ENCODE measurements at places on chromosomes 11 and 22.
A peak's percentile ranks its signal among the peaks of the same experiment; 100 is the strongest.

GRCh38 chr22:38276166-38276565, 3.4 kb upstream of the TMEM184B start:
- DNase-seq: no peak

- no peak for DNase-seq
Measured at GRCh38 chr22:47631571-47632102, 869.2 kb downstream of the TBC1D22A start.

DNA sequence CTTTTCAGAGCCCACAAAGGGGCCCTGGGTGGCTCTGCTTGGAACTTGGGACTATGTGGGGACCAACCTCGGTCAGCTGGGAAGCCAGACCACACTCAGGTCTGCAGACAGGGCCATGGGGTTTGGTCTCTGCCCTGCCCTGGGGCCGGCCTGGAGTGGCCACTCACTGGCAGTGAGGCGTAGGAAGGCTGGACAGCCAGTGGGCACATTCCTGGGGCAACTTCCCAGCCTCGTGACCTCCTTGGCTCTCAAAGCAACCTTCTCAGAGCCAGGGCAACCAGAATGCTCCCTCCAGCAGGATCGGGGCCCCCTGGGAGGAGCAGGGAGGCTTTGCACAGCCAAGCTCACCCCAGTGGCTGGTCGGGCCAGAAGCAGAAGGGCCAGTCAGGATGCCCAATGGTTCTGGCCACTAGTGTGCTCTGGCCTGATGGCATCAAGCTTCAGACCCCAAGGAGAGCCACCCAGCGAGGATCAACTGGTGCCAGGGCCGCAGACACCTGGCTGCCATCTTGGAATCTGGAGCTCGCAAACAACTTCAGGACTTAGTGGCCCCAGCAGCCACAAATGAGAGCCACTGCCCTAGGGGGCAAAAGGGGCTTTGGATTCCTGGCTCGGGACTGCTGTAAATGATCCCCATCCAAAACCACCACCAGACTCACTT, 87.1 kb downstream of the MYEOV start:
- DNase-seq: no peak

DNA sequence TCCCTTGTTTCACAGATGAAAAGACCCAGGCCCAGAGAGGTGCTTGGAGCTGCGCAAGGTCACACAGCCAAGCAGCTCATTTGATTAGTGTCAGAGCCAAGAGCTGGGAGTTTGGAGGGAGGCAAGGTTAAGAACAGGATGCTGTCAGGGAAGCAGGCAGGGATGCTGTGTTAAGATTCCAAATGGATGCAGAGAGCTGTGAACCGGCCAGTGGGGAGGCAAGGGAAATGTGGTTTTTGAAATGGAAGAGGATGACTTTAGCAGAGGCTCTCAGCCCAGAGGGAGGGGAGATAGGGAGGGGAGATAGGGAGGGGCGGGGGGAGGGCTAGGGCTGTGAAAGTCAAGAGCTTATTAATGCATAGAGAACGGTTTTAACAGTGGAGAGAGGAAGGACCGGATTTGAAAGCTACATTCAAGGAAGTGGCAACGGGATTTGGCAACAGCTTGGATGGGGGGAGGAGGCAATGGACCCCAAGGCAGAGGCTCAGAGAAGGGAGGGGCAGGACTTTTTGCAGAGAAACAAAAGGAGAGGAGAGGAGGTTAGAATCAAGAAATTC, 13.0 kb downstream of the RTN4RL2 start:
- DNase-seq: no peak

DNA sequence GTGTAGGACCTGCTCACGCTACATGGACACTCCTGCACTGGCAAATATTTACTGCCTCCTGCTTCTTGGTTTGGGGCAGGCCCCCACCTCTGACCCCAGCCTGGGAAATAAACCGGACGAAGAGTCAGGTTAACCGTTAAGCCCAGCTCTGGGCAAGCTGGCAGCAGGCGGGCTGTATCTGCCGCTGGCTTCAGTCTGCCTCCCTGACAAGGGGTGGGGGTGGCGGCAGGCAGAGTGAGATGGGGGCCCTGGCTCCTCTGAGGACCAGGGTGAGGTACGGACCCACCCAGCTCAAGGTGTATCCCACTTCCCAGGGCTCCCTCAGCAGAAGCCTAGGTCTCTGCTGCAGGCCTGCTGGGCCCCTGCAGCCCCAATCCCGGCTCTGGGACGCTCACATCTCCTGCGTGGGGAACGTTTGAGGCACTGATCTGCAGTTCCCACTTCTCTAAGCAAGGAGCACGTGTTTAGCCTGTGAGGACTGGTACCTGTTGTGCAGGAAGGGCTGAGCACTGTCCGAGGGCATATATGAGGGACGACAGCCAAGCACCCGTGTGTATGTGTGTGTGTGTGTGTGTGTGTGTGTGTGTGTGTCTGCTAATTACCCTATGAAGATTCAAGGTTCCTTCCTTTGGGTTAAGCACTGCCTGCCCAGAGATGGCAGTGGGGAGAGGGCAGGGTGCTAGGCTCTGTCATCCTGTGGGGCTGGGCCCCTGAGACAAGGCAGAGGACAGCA, 1.1 kb upstream of the LRRC75B start:
- DNase-seq: no peak

DNA sequence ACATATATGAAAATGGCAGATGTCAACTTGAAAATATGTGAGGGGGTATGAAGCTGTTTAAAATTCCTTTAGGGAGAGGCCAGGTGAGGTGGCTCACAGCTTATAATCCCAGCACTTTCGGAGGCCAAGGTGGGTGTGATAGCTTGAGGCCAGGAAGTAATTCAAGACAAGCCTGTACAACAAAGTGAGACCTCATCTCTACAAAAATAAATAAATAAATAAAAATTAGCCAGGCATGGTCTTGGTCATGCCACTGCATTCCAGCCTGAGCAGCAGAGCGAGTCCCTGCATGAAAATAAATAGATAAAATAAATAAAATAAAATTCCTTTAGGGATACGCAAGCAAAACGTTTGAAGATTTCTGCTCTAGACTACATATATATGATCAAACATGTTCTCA, 38.1 kb upstream of the FAM181B start:
- no peak for DNase-seq

GRCh38 chr11:38796281-38796680, 2198.2 kb upstream of the RAG2 start:
- no peak for DNase-seq

- DNase-seq: no peak
Measured at GRCh38 chr11:66003291-66003690, 988 bp downstream of the BANF1 start.

DNA sequence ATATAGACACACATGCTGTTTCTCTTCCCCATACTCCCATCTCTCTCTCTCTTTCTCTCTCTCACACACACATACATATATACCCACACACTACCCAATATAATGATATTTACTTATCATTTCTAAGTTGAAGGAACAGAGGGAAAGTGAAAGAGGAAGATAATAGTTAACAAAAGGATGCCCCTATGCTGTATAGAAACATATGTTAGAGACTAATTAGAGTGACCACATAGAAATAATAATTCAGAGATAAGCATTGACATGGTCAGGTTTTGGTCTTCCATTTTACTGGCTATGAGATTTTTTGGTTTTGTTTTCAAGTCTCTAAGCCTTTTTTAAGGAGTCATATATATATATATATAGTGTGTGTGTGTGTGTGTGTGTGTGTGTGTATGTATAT, 445.7 kb upstream of the CHORDC1 start:
- no peak for DNase-seq

GRCh38 chr22:29587938-29588699, 7.2 kb upstream of the NIPSNAP1 start:
- DNase-seq: no peak

DNA sequence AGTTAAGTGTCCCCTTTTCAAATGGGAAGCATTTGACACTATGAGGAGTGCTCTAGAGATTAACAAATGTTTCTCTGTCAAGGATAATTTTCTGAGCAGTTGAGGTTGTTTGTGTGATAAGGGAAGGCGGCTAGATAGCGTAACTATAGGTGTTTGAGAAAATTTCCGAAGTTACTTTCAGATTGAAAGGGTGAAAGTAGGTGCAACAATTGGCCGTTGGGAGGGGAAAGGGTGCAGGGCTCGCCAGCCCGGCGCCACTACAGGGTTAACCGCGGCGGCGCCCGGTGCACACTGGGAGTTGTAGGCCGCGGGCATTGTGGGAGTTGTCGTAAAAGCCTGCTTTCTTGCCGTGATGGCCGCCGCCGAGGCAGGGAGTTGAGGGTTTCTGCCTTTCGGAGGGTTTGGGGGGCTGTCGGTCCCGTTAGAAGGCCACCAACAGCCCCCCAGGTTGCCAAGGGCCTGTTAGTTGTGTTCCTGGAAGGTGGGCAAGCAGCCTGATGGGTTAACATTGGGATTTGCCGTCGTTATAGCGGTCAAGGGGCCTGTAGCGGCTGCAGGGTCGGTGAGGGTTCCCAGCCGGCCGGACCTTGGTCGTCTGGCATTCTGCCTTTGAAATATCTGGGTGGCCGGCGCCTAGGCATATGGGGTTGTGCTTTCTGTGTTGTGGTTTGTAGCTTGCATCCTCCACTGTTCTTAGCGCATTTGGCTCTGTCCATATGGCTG, 36.5 kb upstream of the HSD17B12 start:
- peak; percentile 89 for DNase-seq

DNA sequence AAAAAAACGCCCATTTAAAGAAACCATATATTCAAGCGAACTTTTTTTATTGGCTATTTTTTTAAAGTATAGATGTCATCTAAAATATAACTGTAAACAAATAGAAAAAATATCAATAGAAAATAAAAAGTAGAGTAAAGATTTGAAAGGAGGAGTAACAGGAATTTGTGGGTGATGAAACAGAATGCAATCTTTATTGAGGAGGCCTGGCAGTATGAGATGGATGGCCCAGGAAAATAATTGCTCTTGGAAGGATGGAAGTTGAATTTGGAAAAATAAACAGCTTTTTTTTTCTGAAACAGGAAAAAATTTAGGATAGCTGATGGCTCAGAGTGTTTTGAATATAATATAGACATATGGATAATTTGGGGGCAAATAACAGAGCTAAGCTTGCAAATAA, 219.0 kb downstream of the CASP12 start:
- no peak for DNase-seq
